ENCODE measurements at places on chromosomes 7 and 10.

DNA sequence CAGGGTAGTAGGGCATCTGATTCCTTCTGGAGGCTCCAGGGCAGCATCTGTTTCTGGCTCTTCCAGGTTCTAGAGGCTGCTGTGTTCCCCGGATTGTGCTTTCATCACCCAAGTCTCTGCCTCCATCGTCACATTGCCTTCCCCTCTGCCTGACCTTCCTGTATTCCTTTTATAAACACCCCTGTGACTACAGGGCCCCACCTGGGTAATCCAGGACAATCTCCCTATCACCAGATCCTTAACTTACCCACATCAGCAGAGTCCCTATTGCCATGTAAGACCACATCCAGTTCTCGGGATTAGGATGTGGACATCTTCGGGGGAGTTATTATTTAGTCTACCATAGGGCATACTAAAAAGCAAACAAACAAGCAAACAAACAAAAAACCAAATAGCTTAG, 39.4 kb upstream of the AGR3 start:
- no peak for DNase-seq

- DNase-seq, result no peak
Observed at GRCh38 chr10:50575477-50576244, 48.1 kb downstream of the SGMS1 start.

DNA sequence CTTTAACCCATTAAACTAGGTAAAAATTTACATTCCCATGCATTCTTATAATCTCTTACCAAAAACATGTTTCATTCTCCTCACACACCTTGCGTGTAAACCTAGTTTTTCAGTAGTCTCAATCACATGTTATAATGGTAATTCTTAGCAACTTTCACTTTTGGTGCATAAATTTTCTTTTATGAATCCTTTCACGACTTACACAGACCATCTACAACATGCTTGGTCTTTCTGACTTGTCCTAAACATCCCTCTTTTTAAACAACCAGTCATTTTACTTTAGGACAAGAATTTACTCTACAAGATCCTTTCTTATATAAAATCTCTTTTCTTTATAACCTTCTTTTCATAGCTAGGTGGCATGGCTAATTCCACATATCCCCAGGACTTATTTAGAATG, 25.8 kb downstream of the FBXL13 start:
- DNase-seq, result no peak

DNA sequence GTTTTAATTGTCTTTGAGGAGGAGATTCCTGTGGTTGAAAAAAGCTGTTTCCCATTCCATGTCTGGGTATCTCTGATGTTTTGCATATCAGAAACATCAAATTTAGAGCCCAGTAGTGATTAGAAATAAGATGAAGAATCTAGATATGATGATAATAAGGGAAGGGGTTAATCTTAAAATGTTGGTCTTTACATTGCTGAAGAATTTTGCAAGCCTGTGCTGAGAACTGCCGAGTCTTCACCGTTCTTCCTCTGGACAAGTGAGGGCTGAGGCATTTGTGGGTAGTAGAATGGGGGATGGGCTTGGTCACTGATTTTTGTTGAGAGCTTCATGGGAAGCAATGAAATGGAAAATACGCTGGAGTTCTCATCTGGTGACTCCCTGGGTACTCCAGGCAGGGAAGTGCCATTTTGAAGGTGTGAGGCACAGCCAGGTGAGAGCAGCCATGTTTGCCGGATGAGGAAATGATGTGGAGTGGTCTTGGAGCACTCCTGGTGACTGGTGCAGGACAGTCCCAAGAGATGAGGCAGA, 10.2 kb downstream of the TCF7L2 start:
- no peak for DNase-seq
